ENCODE measurements at places on chromosomes 5 and 9. TPM values are rescaled to one million over a fixed set of nuclear protein-coding genes. Genes with fewer than 3 reads are reported as not detected.

Gene HTR4
- not detected for total RNA-seq

Gene SURF2
- 14.6 TPM for total RNA-seq

Gene SMIM33
- total RNA-seq: not detected

Gene TRMO
- total RNA-seq: 17.9 TPM

Gene ADGRV1
- total RNA-seq: 0.17 TPM

Gene HMCN2
- total RNA-seq: 0.09 TPM

Gene MYMK
- not detected for total RNA-seq

Gene RNF180
- total RNA-seq: 0.63 TPM

Gene NUP188
- 26.2 TPM for total RNA-seq

Gene PTRH1
- 17.3 TPM for total RNA-seq

Gene DDX4
- total RNA-seq: not detected

Gene CCL21
- total RNA-seq: not detected

Gene BRINP1
- not detected for total RNA-seq

Gene PKD2L2
- total RNA-seq: not detected

Gene TRPM3
- total RNA-seq: 0.32 TPM

Gene EEIG1
- 14.7 TPM for total RNA-seq

Gene IFNA7
- total RNA-seq: not detected

Gene MED7
- total RNA-seq: 7.1 TPM

Gene ADGRD2
- total RNA-seq: not detected

Gene ZMYND19
- total RNA-seq: 8.6 TPM

Gene TLX3
- not detected for total RNA-seq

Gene PTGDS
- total RNA-seq: 6.0 TPM

Gene SPINK7
- total RNA-seq: not detected

Gene IRX1
- 0.09 TPM for total RNA-seq

Gene CCDC183
- 0.32 TPM for total RNA-seq

Gene LCN9
- not detected for total RNA-seq

Gene EQTN
- total RNA-seq: not detected

Gene AGXT2
- not detected for total RNA-seq

Gene MEGF10
- total RNA-seq: not detected

Gene TMEM8B
- total RNA-seq: 2.7 TPM

Gene PRR16
- total RNA-seq: 1.6 TPM

Gene PITX1
- 4.1 TPM for total RNA-seq

Gene HTR1A
- total RNA-seq: not detected

Gene IFNA2
- not detected for total RNA-seq

Gene C9orf153
- 0.32 TPM for total RNA-seq

Gene STPG3
- not detected for total RNA-seq

Gene PCDHB5
- total RNA-seq: 3.3 TPM

Gene GMCL2
- total RNA-seq: not detected

Gene THBS4
- 1.6 TPM for total RNA-seq

Gene MAN1B1
- total RNA-seq: 73.7 TPM

Gene SCGB3A1
- not detected for total RNA-seq

Gene SPATA31C2
- not detected for total RNA-seq

Gene CTXN3
- total RNA-seq: not detected

Gene DAPK1
- total RNA-seq: 1.0 TPM

Gene PCDHGA5
- total RNA-seq: 1.6 TPM

Data from bronchial smooth muscle cell (primary cell).